ENCODE measurements at places on chromosomes 3 and 15. TPM values are rescaled to one million over a fixed set of nuclear protein-coding genes. Genes with fewer than 3 reads are reported as not detected.

Gene CBLB
- 26.9 TPM for total RNA-seq

Gene GP9
- total RNA-seq = not detected

Gene SEMA6D
- total RNA-seq = 4.9 TPM

Gene LHFPL4
- not detected for total RNA-seq

Gene LDHAL6B
- total RNA-seq = not detected

Gene CACNA2D2
- total RNA-seq = 0.46 TPM

Gene ETV5
- total RNA-seq = 22.9 TPM

DNA sequence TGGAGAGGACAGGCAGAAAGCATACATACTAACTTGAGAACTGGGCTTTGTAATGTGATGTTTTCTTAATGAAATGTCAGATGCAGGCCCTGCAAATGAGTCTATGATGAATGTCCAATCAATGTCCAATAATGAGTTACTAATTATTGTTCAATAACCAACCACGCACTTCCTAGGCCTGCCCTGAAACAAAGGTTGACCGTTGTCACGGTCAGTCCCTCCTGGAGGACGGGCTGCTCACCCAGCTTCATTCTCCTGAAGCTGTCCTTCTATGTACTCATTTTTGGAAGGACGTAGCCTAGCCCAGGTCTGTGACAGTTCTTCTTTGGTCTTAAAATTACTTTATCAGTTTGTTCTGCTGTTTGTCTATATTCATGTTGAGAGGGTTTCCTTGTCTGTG lies 8.3 kb upstream of the PDIA5 start:
- H3K4me1 ChIP-seq = peaks cover 29% of the 10 kb centered on the region
- no peaks in the 10 kb centered on the region for H3K36me3 ChIP-seq
- DNase-seq = no peak
- H3K27ac ChIP-seq = no peak overlapping the region
- no peak overlapping the region for H3K4me3 ChIP-seq

- peaks cover 43% of the 10 kb centered on the region for H3K36me3 ChIP-seq
- no peaks in the 10 kb centered on the region for H3K27me3 ChIP-seq
- no peak for DNase-seq
- no peaks in the 10 kb centered on the region for H3K4me1 ChIP-seq
- H3K27ac ChIP-seq = no peak overlapping the region
- no peak overlapping the region for H3K4me3 ChIP-seq
Measured at GRCh38 chr15:93049914-93050578, 39.0 kb downstream of the RGMA start.

- no peaks in the 10 kb centered on the region for H3K27me3 ChIP-seq
- peaks cover 47% of the 10 kb centered on the region for H3K36me3 ChIP-seq
- DNase-seq = no peak
Measured at GRCh38 chr15:48409623-48410022, 78.4 kb downstream of the DUT start.

DNA sequence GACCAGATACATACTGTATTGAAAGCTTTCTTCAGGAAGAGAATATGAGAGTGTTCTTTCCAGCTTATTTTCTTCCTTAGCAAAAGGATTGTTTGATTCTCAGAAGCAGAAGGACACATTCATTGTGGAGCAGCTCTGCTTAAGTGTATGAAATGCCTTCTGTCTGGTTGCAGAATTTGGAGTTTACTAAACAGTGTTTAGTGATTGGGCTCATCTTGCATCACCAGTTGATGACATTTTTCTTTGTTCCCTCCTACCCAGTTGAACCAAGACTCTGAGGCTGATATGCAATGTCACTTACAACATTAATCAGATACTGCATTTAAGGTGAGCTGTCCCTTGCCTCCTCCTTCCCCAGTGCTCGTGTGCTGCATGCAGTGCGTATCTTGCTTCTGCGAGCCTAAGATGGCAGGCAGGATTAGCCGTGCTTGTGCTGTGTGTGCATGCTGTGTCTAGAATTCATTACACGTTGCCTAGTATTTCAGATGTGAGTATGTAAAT lies 18.4 kb downstream of the ZBTB38 start:
- peaks cover 43% of the 10 kb centered on the region for H3K4me1 ChIP-seq
- no peak for DNase-seq
- peaks cover 8% of the 10 kb centered on the region for H3K36me3 ChIP-seq
- no peak overlapping the region for H3K4me3 ChIP-seq
- H3K27ac ChIP-seq = no peak overlapping the region
- H3K27me3 ChIP-seq = no peaks in the 10 kb centered on the region

DNA sequence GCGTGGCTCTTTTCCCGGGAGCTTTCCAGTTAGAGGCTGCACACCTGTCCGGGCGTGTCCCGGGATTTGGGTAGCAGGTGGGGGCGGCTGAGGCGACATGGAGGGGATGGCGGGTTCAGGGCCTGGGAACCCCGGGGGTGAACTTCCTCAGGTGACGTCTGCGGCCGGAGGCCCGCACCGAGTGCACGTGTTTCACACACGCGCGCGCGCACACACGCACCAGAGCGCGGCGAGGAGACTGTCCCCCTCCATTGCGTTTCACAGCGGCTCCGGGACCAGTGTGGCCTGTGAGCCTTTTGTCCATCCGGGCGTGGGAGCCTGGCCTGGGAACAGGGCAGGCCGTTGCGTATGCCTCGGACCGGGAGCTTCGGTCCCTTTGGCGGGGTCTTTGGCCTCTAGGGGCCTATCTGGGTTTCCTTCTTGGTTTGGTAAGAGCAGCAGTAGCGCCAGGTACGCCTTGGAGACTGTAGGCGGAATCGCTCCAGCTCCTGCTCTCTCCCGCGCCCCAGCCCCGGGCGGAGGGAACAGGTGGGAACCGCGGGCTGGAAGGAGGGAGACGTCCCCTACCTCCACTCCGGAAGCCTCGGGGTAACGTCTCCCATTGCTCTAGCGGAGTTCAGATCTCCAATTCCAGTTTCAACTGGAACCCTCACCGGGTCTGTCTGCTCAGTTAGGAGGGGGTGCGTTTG lies 220.0 kb downstream of the MEIS2 start:
- peaks cover 4% of the 10 kb centered on the region for H3K36me3 ChIP-seq
- H3K27ac ChIP-seq = no peak overlapping the region
- peaks cover 36% of the 10 kb centered on the region for H3K4me1 ChIP-seq
- H3K4me3 ChIP-seq = peak overlapping the region; percentile 44

DNA sequence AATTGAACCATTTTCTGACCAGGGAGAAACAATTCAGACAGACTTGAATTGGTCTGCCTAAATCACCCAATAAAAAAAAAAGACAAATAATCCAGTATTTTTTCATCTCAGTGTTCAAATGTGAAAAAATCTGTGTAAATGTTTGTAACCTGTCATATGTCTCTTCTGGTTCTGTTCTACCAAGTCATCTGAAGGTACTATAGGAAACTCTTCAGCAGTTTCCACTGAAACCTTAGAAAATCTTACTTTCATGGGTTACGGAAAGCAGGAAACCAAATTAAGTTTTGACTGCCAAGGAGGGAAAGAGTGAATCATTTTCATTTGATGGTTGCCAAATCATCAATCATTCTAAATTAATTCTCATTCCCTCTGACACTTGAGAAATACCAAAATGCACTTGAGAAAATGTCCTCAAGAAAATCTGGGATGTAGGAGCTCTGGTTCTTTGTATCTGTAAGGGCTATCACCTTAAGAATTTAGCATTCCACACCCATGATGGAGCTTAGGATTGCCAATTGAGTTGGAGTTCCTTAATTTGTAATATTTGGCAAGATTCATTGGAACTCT lies 278.2 kb upstream of the KCNH8 start:
- H3K27ac ChIP-seq = no peak overlapping the region
- H3K4me3 ChIP-seq = no peak overlapping the region
- peaks cover 5% of the 10 kb centered on the region for H3K27me3 ChIP-seq
- no peaks in the 10 kb centered on the region for H3K36me3 ChIP-seq
- H3K4me1 ChIP-seq = no peaks in the 10 kb centered on the region

DNA sequence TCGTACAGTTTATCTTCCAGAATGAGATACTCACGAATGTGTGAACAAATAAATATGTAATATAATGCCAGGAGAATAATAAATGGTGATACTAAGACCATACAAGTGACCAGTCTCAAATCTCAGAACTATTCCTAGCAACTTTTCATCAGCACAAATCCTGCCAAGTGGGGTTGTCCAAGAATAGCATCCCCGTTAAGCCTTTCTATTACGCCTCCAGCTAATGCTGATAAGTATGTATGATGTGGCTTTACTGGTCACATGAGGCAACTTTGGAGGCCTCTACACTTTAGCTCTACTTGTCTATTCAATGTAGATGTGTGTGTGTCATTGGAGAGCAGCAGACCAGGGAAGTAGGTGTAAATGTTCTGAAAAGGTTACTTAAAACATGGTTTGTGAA lies 129.5 kb downstream of the KCNMB2 start:
- no peak overlapping the region for H3K4me3 ChIP-seq
- peaks cover 20% of the 10 kb centered on the region for H3K4me1 ChIP-seq
- H3K27me3 ChIP-seq = peaks cover 2% of the 10 kb centered on the region
- no peak for DNase-seq
- no peak overlapping the region for H3K27ac ChIP-seq

DNA sequence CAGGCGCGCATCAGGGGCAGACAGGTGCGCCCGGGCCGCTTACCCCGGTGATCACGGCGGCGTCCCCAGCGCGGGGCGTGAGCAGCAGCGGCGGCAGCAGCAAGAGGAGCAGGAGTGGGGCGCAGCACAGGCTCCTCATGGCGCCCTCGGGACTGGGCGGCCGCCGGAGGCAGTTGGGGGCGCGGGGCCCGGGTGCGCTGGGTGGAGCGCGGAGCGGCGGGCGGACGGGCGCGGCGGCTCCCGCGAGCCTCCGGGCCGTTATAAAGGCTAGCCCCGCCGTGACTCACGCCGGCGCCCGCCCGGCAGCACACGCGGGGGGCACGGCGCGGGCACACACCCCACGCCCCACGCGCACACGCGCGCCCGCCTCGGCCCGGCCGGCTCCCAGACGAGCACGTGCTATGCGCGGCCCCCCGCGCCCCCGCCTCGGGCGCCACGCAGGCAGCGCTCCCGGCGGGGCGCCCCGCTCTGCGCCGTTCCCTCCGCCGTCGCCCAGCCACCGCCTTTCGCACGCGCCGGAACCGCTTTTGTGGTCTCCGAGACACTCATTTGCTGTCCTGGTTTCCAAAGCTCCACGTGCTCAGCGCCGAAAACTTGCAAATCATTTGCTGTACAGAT lies at the start of gene PROK2:
TSS of gene PROK2 (minus strand) at position 235 of the 618 bp plus-strand sequence. CDS start at position 139, 96 bp downstream.
- H3K27ac ChIP-seq = no peak within 1 kb of the TSS
- peak within 1 kb of the TSS; percentile 65 for H3K4me3 ChIP-seq
- DNase-seq = no peak
- H3K36me3 ChIP-seq = no peaks in the 10 kb centered on the region

- no peak for DNase-seq
- peaks cover 46% of the 10 kb centered on the region for H3K4me1 ChIP-seq
- H3K27me3 ChIP-seq = no peaks in the 10 kb centered on the region
- peak overlapping the region; percentile 37 for H3K27ac ChIP-seq
Measured at GRCh38 chr15:98746375-98747155, 98.2 kb downstream of the IGF1R start.
